ENCODE measurements at places on chromosomes 6 and 20.

- no peak for DNase-seq
Observed at GRCh38 chr6:69044534-69044933, 409.5 kb downstream of the ADGRB3 start.

DNA sequence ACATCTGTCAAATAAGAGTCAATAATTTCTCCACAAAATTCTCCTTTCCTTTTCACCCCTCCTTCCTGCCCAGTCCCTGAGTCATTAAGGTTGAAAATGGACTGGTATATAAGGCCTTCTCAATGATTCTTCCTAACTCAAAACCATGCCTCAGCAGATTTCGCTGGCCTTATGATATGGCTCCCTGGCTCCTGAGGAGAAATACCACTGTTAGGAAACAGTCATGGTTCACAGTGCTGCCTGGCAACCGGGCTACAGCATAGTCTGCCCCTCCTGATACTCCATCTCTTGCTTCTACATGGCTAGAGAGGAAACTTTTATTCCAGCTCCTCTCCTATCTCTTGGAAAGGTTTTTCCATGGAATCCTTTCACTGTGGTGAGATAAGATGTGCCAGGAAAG is 4.7 kb downstream of the UBE2J1 start:
- no peak for DNase-seq

GRCh38 chr20:23222531-23223200 is 127.9 kb upstream of the NXT1 start:
- no peak for DNase-seq

GRCh38 chr6:12203001-12203400 is 87.2 kb upstream of the EDN1 start:
- no peak for DNase-seq

DNA sequence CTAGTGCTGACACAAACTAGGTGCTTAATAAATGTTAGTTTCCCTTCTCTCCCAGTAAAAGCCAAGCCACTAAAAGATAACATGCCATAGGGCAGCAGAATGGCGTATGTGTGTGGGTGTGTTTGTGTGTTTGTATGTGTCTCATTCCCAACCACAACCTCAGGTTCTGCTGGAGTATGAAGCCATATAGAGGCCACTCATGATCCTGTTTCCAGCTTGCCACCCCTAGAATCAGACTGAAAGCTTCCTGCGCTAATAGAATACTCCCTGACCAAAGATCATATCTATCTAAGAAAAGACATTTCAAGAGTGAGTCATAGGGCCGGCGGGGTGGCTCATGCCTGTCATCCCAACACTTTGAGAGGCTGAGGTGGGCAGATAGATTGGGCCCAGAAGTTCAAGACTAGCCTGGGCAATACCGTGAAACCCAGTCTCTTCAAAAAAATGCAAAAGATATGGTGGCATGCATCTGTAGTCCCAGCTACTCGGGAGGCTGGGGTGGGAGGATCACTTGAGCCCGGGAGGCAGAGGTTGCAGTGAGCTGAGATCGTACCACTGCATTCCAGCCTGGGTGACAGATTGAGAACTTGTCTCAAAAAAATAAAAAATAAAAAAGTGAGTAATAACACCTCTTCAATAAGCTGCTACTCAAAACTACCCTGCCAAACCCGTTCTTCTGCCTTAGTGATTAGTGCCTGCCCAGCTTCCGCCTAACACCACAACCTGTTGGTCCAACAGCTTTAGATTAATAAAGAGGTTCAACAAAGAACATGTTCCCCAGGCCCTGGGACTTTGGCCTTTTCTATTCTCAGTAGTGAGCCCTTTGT is 11.8 kb upstream of the SNRPC start:
- peak; percentile 24 for DNase-seq

DNA sequence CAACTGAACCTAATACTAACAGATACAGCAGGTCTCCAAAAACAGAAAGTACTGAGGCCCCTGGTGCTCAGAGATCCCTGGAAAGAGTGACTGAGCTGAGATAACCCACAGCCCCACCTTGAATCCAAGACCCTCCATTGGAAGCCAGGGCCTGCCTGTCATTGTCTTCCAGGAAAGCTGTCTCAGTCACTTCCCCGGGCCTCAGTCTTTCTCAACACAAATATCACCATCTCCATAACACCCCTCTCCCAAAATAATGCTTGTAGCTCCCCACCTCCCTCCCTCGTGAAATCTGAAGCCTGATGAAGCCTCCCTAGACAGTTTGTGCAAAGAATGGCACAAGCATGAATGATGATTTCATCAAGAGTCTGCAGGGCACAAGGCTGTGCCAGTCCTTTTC is 138.2 kb upstream of the LRFN2 start:
- no peak for DNase-seq

DNA sequence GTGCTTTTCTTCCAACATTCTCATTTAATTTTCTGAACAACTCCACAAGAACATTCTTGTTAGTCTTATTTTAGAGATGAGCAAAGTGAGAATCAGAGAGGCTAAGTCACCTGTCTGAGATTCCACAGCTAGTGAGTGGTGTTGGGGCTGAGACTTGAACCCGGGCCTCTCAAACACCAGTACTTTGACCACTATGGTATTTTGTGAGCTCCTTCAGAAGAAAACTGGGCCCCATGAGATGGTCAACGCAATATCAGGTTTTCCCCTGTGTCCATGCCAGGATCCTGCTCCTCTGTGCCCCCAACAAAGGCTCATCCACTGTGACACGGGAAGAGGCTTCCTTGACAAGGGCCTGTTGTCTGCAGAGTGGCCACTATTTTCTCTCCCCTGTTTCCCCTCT is 51.9 kb downstream of the MAFB start:
- DNase-seq = no peak

GRCh38 chr20:32796981-32797451 is 22.7 kb upstream of the MAPRE1 start:
- DNase-seq = no peak

- peak; percentile 19 for DNase-seq
Observed at GRCh38 chr6:29631860-29632731, 887 bp downstream of the GABBR1 start.

DNA sequence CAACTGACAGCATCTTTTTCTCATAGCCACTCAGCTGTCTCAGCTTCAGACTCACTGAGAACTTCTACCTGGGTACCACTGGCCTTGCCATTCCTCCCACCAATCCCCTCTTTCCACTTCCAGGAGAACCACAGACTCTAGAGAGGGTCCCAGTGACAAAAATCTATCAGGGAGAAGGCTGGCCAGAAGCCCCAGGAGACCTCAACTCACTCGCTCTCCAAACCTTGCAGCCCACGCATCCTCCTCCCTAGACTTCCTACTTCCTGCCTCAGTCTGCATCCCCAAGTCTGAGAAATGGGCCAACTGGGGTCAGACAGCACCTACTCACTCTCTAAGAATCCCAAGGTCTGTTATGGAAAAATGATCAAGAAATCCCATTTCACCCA is 1.2 kb downstream of the TMEM239 start:
- no peak for DNase-seq

DNA sequence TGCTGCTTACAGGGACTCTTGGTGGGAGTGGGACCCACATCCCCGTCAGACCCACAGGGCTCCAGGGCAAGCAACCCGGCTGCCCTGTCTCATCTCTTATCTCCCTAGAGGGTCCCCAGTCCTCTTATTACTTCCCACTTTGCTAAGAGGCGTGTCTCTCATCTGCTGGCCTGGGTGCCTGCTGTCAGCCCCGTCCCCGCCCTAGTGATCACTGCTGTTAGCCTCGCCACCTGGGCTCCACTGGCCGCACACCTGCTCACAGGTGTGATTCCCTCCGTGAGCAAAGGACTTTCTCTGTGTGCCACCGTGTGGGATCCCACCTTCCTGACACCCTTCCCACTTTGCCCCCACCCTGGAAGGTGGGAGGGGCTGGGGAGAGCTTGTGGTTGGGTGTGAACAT is 57.6 kb downstream of the TCP11 start:
- DNase-seq = no peak

GRCh38 chr6:168302534-168302933 is 17.0 kb downstream of the DACT2 start:
- DNase-seq = no peak

DNA sequence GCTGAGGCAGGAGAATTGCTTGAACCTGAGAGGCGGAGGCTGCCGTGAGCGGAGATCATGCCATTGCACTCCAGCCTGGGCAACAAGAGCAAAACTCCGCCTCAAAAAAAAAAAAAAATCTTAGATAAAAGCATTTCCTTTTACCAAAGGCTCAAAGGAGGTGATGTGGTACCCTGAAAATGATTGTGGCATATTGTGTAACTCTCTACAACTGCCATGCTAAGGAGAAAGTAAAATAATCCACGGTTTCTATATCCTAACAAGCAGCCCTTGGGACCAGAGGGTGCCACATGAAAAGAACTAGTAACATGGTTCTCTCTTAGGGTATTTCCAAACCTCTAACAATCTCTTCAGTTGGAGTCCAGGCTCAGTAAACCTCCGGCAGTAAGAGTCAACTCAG is 38.8 kb upstream of the SLA2 start:
- DNase-seq = no peak

DNA sequence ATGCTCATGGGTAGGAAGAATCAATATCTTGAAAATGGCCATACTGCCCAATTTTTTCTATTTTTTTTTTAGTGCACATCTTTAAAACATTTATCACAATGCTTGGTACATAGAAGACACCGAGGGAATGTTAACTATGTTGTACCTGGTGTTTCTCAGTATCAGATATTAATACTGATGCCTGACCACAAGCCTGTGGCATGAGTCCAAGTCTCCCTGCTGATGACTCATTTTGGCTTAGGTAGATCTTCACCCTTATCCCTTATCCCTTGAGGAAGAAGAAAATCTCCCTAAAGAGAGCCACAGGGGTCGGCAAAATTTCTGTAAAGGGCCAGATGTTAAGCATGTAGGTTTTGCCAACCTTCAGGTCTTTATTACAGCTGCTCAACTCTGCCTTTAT is 14.5 kb downstream of the CD109 start:
- DNase-seq = no peak

GRCh38 chr6:170446841-170447560 is 106.1 kb downstream of the PSMB1 start:
- no peak for DNase-seq

- DNase-seq = no peak
Observed at GRCh38 chr6:90074161-90074850, 180.0 kb downstream of the GJA10 start.

- no peak for DNase-seq
Observed at GRCh38 chr6:134708079-134708478, 241.8 kb downstream of the ALDH8A1 start.

DNA sequence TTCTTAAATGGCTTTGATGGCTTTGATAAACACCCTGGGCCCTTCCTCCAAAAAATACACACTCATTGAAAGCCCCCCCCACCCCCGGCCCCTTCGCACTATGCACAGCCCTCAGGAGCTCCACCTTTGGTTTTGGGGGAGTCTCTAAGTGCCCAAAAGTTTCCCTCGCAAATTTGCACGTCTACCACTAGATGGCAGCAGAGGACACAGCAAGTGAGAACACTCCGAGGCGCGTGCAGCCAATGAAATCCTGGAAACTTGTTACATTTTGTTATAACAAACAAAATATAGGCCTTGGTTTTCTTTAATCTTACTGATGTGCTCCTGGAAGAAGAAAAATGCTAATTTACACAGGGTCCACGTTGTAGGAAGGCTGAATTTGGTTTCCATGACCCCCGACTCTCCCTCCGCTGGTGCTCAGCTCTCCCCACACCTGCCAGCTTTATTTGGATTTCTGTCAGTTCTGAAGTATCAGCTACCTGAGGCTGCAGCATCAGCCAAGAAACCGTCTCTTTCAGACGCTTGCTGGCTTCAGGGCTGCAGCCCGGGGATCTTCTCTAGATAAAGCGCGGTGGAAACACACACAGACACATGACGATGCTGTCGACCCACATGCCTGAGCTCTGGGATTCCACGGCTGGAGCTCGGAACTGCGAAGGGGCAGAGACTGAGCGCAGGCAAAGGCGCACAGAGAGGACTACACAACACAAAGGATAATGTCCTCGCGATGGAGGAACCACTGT is 148.3 kb upstream of the RPS6KA2 start:
- peak; percentile 34 for DNase-seq

- DNase-seq = no peak
Observed at GRCh38 chr6:163095401-163095800, 319.1 kb upstream of the QKI start.

- peak; percentile 12 for DNase-seq
Observed at GRCh38 chr6:157272866-157273755, 50.2 kb downstream of the TMEM242 start.

DNA sequence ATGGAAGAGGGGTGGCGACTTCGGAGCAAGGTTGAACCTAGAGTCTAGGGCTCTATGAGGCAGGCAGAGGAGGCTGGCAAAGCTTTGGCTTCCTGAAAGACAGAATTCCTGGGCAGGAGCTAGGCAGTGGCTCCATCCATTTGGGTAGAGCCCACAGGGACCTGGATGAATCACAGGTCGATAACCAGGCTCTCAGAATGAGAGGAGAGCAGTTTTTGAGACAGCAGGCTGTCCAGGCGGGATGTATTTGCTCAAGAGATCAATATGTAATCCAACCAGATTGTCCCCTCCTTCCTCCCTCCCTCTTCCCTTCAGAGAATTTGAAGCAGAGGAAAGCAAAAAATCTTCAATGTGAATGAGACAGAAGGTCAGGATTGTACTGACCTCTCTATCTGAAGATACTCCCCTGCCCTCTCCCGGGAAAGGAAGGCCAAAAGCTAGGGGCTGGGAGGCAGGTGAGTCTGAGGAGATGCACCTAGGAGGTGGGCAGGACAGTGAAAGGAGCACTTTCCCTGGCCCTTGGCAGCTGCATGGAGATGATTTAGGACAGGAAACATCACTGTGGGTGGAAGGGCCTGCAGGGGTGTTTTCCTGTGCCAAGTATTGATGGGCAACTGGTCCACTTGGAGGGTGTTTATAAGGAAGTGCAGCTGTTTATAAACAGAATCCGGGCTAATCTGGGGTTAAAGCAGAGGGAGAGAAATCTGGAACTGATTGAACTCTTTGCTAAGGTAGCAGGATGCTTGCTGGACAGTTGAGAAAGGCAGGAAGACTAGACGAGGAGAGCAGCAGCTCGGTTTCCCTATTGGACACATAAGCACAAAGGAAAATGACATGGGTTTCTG is 212.4 kb upstream of the LRFN2 start:
- no peak for DNase-seq

GRCh38 chr6:35919085-35919826 is 1.6 kb downstream of the SRPK1 start:
- DNase-seq = no peak
